Stomach (tissue), 19 donors: ENCODE measurements at places on chromosomes 6 and 20. TPM values are rescaled to one million over a fixed set of nuclear protein-coding genes. Genes with fewer than 3 reads are reported as not detected.

The RUNX2 gene
- not detected for total RNA-seq

The SCGN gene
- 11.9 TPM for total RNA-seq

The HLA-DQA1 gene
- total RNA-seq, result 1.1 TPM

The TCF15 gene
- not detected for total RNA-seq

The PSMB9 gene
- 5.4 TPM for total RNA-seq

The LMBRD1 gene
- total RNA-seq, result 9.8 TPM

The ZBTB22 gene
- 1.2 TPM for total RNA-seq

The CCDC170 gene
- 0.92 TPM for total RNA-seq

The SFTA2 gene
- 15.2 TPM for total RNA-seq

The BMP5 gene
- total RNA-seq, result 18.1 TPM

The MCCD1 gene
- total RNA-seq, result not detected

The CDH4 gene
- 2.2 TPM for total RNA-seq

The ZFP57 gene
- not detected for total RNA-seq

The MYBL2 gene
- 5.8 TPM for total RNA-seq

The FOXA2 gene
- 62.0 TPM for total RNA-seq

The TUBB gene
- total RNA-seq, result 67.5 TPM
